Stimulated activated CD4-positive, alpha-beta T cell treated with anti-CD3 and anti-CD28 coated beads, Interleukin-1b, Interleukin-23, amount 100 ng/mL, for 24 hours (primary cell): ENCODE measurements at places on chromosomes 13 and 19.

- no peak for DNase-seq
Observed at GRCh38 chr13:99217461-99218110, 16.9 kb downstream of the UBAC2 start.

GRCh38 chr13:87198371-87198770, 472.8 kb upstream of the SLITRK5 start:
- no peak for DNase-seq

DNA sequence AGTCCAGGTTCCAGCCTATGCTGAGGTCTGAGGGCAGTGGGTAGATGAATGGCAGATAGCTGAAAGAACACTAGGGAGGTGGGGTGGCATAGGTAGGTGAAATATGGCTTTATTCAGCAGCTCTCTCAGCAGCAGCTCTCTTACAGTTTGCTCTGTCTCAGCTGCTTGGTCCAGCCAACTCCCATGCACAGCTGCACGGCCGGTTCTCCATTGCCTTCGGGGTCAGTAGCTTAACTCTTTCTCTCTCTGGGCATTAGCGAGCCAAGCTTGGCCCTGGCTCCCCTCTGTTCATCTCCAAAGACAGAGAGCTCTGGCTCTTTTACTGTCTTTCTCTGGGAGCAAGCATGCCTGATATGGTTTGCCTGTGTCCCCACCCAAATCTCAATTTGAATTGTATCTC, 151.9 kb downstream of the MYO16 start:
- no peak for DNase-seq

GRCh38 chr19:49011194-49011593, 5.7 kb downstream of the LHB start:
- no peak for DNase-seq

DNA sequence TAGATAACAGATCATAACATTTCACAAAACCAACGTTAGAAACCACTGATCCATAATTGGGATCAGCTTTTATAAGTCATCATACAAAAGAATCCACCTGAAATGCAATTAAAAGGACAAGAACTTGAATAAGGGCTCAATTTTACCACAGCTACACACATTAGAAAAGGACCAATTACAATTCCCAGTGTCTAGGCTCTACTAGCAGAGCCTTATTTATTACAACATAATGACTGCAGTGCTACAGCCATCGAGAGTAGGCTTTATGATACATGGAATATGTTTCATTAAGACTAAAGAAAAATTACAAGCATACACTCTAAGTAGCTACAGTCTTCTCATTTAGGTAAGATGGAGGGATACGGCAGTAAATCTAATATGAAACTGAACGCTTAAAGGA, 2.9 kb downstream of the RBM26 start:
- DNase-seq, result no peak

DNA sequence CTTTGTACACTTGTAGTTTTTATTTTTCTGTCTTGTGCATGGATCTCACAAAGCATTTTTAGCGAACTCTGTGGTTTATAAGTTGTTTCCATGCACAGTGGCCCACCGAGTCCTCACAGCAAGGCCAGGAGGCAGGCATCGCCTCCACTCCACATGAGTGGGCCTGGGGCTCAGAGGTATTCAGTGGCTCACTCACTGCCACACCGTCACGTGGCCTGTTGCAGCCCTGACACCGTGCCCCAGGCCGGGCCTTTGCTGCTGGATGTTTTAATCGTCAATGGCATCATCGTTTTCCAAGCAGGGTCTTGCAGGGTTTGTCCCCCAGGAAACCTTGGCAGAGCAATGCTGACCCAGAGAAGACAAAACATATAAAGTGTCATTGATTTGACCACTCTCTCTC, 59.8 kb downstream of the SPACA7 start:
- no peak for DNase-seq

DNA sequence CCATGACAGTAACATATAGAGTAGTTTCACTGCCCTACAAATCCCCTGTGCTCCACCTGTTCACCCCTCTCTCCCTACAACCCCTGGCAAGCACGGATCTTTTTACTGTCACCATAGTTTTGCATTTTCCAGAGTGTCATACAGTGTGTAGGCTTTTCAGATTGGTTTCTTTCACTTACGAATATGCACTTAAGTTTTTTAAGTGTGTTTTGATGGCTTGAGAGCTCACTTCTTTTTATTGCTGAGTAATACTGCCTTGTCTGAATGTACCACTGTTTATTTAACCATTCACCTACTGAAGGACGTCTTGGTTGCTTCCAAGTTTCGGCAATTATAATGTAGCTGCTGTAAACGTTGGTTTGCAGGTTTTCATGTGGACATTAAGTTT, 175.1 kb downstream of the ITGBL1 start:
- no peak for DNase-seq

GRCh38 chr13:69857183-69857821, 250.3 kb upstream of the ATXN8OS start:
- DNase-seq, result no peak

DNA sequence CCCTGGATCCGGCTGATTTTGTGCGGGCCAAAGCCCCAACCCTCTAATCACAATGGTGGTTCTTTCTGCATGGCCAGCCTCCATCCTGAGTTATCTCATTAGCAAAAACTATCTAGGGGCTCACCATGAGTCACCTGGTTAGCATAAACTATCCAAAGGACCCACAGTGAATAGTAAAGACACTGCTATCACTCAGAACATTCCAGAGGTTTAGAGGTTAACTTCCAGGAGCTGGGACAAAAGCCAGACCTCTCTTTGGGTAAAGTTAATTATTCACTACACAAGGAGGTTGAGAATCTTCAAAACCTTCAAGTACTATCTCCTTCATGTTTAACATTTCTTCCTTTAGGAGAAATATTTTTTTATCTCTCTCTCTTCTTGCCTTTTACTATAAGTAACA, 18.8 kb upstream of the PPP5C start:
- no peak for DNase-seq

GRCh38 chr13:24179486-24179850, 18.9 kb downstream of the SPATA13 start:
- no peak for DNase-seq

GRCh38 chr13:42225051-42225450, 46.9 kb upstream of the AKAP11 start:
- no peak for DNase-seq

DNA sequence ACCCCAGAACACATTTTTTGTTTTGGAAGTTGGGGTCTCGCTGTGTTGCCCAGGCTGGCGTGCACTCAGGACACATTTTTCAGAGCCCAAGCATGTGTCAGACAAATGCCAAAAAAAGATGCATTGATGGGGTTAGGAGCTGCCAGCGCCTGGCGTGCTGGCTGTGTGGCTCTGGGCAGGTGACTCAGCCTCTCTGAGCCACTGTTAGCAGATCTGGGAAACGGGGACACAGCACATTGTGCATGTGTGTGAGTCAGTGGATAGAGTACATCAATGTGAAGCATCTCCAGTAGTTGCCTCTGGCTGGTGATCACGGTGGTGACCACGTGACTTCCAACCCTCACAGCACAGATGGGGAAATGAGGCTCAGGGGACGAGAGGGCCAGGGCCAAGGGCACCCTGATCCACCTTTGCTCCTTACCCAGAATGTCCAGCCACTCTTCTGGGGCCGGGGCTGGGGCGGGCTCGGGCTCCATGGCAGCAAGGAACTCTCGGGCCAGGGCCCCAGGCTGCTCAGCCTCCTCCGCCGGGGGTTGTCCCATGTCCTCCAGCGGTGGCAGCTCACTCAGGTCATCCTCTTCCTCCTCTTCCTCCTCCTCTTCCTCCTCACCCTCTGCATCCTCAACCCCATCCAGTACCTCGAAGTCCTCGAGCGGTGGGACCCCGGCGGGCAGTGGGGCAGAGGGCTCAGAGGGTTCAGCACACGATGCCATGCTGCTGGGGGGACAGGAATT, 1.9 kb downstream of the FKBP8 start:
- DNase-seq, result no peak

- no peak for DNase-seq
Observed at GRCh38 chr13:29530901-29531300, 64.6 kb downstream of the SLC7A1 start.

DNA sequence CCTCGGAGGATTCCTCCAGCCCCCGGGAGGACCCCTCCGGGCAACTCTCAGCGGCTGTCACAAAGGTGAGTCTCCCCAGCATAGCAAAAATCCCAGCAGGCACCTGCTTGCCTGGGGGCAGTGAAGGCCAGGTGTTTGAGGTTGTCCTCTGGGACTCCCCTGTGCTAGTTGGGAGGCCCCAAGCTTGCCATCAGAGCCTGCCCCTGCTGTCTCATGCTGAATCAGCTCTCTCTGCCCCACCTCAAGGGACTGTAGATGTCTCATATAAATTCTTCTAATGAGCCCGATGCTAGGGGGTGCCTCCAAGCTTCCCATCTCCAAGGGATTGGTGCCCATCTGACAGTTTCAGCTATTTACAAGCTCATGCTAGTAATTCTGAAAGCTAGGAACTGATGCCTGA, 53.6 kb downstream of the NWD1 start:
- no peak for DNase-seq

DNA sequence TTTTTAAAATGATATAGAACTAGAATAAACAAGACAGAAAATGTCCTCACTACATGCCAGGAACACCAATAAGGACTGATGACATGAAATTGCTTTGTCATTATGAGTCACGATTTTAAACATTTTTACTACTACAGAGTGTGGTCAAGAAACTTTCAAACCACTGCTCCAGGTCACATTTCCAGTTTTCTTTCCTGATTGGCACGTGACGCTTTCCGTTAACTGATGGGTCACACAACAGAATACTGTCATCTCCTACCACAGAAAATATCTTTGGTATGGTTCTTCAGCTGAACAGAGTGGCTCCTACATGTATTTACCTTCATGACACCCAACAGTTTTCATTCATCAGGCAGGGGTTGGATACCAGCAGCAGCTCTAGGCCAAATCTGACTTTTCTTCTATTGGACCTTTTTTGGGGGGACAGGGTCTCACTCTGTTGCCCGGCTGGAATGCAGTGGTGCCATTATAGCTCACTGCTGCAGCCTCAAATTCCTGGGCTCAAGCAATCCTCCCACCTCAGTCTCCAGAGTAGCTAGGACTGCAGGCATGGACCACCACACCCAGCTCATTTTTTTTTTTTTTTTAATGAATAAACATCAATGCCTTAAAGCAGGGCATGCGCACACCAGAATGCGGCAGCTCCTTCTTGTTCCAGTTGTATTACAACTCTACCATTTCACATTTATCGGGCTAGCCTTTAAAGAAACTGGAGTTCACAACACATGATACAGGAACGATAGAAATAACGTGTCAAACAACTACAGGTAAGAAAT, 147.4 kb downstream of the RNF17 start:
- no peak for DNase-seq

DNA sequence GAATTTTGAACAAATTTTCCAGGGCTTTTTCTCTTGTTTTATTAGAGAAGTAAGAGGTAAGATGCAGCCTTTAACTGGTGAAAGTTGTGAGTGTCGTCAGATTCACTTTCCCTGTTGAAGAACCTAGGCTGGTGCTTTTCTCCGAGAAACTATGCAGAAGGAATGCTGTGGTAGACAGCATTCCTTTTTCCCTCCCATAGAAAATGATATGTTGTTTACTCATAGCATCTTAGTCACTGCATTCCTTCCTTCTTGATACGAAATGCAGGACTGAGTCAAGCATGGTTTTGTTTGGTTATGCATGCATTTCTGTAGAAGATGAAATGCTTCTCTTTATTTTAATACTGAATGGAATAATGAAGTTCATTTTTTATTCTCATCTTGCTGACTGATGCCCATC, 3.4 kb downstream of the ITGBL1 start:
- no peak for DNase-seq

DNA sequence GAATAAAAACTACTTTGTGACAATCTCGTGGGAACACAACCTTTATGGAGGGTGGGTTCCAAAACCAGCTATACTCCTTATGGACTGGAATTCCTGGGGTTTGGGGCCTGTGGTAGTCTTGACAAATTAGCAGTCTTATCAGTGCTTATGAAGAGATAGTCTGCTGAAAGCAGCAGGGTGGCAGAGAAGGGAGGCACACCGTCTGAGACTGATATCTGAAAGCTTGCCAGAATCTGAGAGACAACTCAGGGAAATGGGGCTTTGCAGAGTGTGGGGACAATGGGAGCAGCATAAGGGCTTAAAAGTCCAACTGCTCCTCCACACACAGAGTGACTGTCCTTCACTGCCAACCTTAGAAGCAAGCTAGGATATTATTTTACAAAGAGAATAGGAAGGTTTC, 95.9 kb downstream of the UGGT2 start:
- no peak for DNase-seq

- DNase-seq, result no peak
Observed at GRCh38 chr13:94300401-94300800, 179.1 kb downstream of the DCT start.

- DNase-seq, result no peak
Observed at GRCh38 chr13:42064259-42064658, 15.8 kb downstream of the DGKH start.

- no peak for DNase-seq
Observed at GRCh38 chr13:62431852-62432251, 1016.2 kb upstream of the PCDH20 start.

GRCh38 chr19:7328647-7329046, 20.1 kb upstream of the ARHGEF18 start:
- no peak for DNase-seq

- no peak for DNase-seq
Observed at GRCh38 chr13:95741584-95742563, 64.9 kb downstream of the DNAJC3 start.

DNA sequence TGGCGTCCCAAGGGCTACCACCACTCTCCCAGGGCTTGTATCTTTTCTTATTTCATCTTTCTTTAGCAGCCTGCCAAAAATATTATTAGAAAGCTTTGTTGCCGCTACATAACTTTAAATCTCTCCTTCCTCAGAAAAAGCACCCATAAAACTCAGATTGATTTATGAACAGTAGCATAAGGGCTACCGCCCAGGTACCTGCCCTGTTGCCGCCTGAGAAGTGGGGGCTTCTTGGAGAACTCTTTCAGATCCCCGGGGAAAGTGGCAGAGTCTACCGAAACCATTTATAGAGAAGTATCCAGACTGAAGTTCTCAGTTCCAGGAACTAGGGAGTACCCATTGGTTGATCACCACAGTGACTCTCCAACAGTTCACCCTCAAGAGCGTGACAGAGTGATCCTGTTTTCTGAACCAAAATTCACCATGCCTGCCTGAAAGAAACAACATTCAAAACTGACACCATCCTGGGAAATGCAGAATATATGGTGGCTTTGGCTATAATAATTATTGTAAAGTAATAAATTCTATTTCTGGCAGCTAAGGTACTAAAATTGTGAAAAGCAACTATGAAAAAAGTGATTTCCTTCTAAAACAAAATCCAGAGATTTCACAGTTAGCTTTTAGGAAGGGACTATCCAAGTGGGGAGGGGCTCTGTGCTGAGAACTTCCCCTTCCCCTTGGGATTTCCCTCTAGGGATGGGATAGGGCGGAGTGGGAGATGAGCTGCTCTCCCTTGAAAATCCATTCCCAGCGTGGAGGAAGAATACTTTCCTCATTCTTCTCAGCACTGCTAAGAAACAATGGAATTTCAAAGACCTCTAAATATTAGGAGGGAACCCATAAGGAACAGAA, 877 bp upstream of the N4BP2L1 start:
- no peak for DNase-seq

DNA sequence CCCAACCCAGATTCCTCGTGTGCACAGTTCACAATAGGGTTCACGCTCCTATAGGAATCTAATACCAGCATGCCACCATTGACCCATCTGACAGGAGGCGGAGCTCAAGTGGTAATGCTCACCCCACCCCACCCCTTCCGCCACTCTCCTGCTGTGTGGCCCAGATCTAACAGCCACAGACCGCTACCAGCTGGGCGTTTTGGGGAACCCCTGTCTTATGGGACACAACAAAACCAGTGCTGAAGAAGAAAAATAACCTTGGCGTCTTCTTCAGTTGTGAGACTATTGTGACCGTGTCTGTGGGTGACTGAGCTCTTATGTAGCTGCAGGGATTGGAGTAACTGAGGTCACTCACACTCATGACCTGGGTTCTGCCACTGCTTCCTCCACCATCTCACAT, 5.2 kb upstream of the OR10H1 start:
- DNase-seq, result no peak
